Amygdala (tissue), 56 donors: ENCODE measurements at places on chromosomes 5 and 9.
A peak's percentile ranks its signal among the peaks of the same experiment; 100 is the strongest.

DNA sequence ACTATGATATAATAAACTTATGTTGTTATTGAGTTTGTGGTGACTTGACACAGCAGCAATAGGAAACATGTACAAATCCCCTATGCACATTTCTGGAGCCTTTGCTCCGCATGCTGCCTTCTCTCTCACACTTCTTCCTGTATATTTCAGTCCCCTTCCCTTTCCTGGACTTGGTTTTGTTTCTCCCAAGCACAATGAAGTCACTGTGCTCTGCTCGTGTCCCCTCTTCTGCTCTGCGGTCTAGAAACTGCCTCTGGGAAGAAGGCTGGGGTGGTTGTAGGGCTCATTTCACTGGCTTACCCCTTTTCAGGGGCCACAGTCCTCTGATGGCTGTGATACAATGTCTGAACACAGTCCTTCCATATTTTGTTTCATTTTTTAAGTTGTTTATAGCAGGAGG, 15.7 kb upstream of the FGD3 start:
- DNase-seq: no peak

DNA sequence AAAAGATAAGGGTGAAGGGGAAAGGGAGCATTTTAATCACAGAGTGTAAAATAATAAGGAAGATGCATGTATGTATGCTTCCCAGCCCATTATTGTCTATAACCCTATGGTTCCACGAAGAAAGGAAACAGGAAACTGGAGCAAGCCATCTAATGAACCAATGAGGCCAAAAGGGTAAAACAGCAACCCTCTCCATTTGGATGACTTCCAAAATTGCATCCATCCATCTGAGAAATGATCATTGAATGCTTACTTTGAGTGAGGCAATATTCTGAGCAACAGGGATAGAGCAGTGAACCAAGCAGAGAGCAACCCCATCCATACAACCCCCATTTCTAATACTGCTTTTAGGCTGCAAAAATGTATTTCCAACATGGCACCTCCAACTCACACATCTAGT, 46.9 kb downstream of the ARL15 start:
- no peak for DNase-seq

- no peak for DNase-seq
Measured at GRCh38 chr5:78483809-78484521, 123.5 kb downstream of the SCAMP1 start.

- DNase-seq: no peak
Measured at GRCh38 chr5:14325369-14325768, 182.2 kb downstream of the TRIO start.

DNA sequence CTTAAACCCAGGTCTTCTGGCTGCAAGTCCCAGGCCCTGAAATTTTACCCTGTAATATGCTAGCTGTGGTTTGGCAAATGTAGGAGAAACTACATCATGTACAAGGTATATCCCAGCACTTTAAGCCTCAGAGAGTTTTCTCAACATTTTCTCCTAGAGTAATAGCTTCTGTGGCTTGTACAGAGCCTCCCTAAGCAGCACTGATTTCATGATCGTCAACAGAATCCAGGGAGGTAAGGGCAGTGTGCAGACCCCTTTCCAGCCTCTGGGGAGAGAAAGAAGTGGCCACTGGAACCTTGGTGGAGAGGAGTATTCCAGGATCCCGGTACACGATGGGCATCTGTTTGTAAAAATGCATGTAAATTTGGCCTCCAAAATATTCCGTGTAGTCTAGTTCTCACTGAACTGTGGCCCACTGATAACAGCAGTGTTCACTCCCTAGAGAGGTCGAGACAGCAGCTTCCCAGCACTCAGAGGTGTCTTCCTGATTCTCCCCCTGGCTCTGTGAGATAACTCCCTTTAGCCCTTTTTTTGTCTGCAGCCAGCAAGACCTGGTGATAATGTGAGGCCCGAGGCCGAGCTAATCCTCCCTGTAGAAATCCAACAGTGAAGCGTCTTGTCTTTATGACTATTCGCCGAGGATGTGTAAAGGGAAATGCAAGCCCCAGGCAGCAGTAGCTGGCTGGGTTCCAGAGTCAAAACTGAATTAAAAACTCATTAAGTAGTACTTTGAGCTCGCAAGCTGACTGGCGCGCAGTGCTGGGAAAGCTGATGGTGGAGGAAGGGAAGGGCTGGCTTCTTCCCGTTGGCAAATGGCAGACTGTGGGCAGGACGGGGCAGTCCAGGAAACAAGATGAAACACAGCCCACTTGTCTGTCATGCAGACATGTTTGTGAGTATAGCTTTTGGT, 59.0 kb downstream of the MAP1B start:
- DNase-seq: peak; percentile 55

DNA sequence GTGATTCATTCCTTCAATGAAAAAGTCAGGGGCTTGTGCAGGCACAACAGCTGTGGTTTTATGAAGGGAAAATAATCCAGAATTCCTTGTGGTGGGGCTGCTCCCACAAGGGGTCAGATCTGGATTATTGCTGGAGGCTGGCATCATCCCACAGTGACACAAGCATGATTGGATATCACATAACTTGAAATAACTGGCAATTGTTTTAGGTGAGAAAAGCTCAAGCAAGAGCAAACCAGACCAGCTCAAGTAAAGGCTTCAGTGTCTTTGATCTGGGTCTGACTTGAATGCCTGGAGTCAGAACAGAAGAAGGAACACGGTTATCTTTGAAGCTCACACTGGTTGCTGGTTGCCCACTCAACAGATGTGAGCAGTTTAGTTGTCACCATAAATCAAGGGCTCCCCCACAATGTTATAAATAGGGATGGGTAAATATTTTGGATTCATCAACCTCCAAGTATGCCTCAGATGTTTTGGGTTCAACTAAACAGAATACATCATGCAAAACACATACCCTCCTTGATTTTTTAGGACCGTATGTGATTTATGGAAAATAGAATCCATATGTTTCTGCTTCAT, 3.1 kb upstream of the ZNF474 start:
- DNase-seq: no peak

DNA sequence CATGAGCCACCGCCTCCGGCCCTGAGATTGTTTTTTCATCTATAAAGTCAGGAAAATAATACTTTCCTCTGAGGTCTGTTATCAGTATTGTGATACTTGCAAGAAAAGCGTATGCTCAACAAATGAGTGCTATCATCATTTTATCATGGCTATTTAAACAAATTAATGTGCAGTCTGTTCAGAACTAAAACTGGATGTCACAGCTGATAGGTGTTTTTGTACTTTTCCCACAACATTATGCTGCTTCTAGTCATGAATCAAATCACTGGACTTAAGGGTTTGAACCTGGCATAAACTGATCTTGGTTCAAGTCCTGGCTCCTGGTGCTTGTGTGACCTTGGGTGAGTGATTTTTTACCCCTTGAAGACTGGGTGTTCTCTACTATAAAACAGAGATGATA, 21.4 kb upstream of the PHF19 start:
- no peak for DNase-seq

DNA sequence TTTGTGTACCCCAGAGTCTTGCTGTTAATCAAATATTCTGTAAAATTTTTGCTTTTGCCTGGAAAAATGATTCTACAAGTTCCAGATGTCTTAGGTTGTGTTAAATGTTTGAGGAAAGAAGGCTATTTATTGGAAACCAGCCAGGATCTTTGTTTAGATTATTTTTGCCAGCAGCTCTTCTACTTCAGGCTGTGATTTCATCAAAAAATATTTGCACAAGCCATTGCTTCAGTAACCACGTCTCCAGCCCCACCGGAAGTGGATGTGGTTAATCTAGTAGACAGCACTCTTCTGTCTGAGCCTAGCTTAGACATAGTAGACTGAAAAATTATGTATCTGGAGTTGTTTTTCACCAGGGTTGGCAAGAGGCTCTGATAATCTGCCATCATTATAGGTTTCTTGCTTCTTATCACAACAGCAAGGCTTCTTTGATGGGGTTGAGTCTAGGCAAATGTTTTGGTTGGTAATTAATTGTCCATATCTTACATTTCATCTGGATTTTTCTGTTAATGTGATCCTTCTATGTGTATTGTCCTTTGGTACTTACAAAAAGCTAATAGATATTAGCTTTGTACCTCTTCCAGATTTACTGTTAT, 17.1 kb downstream of the KCTD16 start:
- DNase-seq: no peak

GRCh38 chr5:31485376-31486207, 46.3 kb downstream of the DROSHA start:
- no peak for DNase-seq

GRCh38 chr5:58477760-58478376, 13.4 kb upstream of the GAPT start:
- no peak for DNase-seq

- DNase-seq: no peak
Measured at GRCh38 chr9:127033789-127034188, 88.6 kb downstream of the ANGPTL2 start.
